ENCODE measurements at places on chromosomes 2 and 18. TPM values are rescaled to one million over a fixed set of nuclear protein-coding genes. Genes with fewer than 3 reads are reported as not detected.

The INPP1 gene
- total RNA-seq = 29.0 TPM

The RETSAT gene
- total RNA-seq = 27.9 TPM

The FRZB gene
- total RNA-seq = 4.4 TPM

The KCNG2 gene
- 0.20 TPM for total RNA-seq

The SFTPB gene
- 0.98 TPM for total RNA-seq

The MBOAT2 gene
- total RNA-seq = 28.7 TPM

The UGT1A4 gene
- not detected for total RNA-seq

The SLC66A2 gene
- 28.7 TPM for total RNA-seq

The MFSD2B gene
- not detected for total RNA-seq

The NIF3L1 gene
- total RNA-seq = 14.7 TPM

The C2orf66 gene
- not detected for total RNA-seq

The SLC5A7 gene
- total RNA-seq = not detected

The FLACC1 gene
- 4.3 TPM for total RNA-seq

The GNAL gene
- total RNA-seq = 2.6 TPM

The MAT2A gene
- total RNA-seq = 128 TPM

The UGT1A5 gene
- total RNA-seq = not detected

The FBXO41 gene
- 3.1 TPM for total RNA-seq

The LONRF2 gene
- total RNA-seq = 22.4 TPM

The AQP12B gene
- total RNA-seq = 0.36 TPM

The CCDC85A gene
- 1.4 TPM for total RNA-seq

The C2orf78 gene
- total RNA-seq = not detected

The IL36B gene
- not detected for total RNA-seq

The PDE1A gene
- total RNA-seq = 9.5 TPM

The ITGA4 gene
- 7.2 TPM for total RNA-seq

The AQP12A gene
- not detected for total RNA-seq

The C18orf54 gene
- 2.5 TPM for total RNA-seq

The PPP1R7 gene
- total RNA-seq = 46.9 TPM

The LMAN1 gene
- 75.4 TPM for total RNA-seq

The INPP5D gene
- 6.1 TPM for total RNA-seq

The CYTIP gene
- total RNA-seq = 2.7 TPM

The IL37 gene
- not detected for total RNA-seq

The LOXL3 gene
- total RNA-seq = 4.4 TPM

The RNF125 gene
- 4.9 TPM for total RNA-seq

The HOXD13 gene
- not detected for total RNA-seq

The NOSTRIN gene
- total RNA-seq = 20.0 TPM

The ANKRD62 gene
- not detected for total RNA-seq

The MIB1 gene
- 45.6 TPM for total RNA-seq

The CDK5R2 gene
- not detected for total RNA-seq

The LOXHD1 gene
- total RNA-seq = not detected

The MTX2 gene
- total RNA-seq = 15.6 TPM

The IL1F10 gene
- total RNA-seq = not detected

The UGT1A9 gene
- total RNA-seq = not detected

The KIAA2012 gene
- not detected for total RNA-seq

The THAP4 gene
- 26.2 TPM for total RNA-seq

The SP110 gene
- 24.5 TPM for total RNA-seq

The DYNC2LI1 gene
- total RNA-seq = 32.3 TPM

The TMEM37 gene
- total RNA-seq = 17.4 TPM

Measured in ovary (tissue), 10 donors.